ENCODE measurements at places on chromosomes 11 and 22. TPM values are rescaled to one million over a fixed set of nuclear protein-coding genes. Genes with fewer than 3 reads are reported as not detected.

RTN4RL2 gene
- total RNA-seq = not detected

FZD4 gene
- 77.6 TPM for total RNA-seq

DNA sequence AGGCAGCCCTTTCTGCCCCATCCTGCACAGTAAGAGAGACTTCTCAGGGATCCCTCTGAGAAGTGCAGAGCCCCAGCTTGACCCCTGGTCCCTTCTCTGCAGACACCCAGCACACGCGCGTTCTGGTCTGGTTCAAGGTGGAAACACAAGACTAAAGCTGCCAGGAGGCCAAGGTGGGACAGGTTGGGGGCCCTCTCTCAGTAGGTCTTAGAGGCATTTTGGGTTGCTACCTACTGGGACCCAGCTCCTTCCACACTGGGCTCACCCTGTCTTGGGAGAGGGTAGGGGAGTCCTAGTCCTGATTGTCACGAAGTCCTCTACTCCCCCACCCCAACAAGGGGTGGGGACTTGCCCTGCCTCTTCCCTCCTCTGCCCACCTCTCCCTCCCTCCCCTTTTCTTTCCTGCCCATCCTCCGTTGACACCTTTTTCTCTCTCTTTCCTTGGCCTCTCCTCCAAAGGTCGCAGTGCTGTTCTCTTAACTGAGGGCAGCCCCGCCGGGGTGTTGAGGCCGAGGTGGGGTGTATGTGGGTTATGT is 763 bp upstream of the SOX10 start:
- no peak for DNase-seq

DNA sequence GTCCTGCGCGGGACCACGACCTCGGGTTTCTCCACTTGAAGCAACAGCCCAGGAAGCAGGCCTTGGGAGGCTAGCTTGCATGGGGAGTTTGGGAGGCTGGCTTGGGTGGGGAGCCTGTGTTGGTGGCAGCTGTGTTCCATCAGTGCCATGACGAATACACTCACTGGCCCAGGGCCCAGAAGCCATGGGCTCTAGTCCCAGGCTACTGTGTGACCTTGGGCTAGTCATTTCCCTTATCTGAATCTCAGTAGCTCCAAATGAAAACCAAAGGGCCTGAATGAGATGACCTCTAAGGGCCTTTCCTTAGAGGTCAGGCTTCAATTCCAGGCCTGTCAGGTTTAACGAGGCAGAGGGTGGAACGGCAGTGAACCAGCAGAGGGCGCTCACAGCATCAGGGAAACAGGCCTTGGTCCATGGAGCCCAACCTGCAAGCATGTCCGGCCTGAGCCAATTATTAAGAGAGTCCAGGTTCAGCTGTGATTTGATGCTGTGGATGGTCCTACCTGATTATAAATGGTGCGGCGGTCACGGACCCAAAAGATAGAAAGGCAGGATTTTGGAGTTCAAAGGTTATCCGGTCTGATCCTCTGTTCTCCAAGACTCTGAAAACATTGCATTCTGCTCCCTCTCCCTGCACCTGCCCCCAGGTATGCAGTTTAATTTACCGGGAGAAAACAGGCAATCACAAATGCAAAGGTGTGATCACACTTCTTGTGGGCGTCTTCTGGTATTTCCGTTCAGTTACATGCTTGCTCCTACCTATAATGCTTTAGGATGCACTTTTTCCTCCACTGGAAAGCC is 15.9 kb downstream of the PTPN5 start:
- DNase-seq = no peak

DNA sequence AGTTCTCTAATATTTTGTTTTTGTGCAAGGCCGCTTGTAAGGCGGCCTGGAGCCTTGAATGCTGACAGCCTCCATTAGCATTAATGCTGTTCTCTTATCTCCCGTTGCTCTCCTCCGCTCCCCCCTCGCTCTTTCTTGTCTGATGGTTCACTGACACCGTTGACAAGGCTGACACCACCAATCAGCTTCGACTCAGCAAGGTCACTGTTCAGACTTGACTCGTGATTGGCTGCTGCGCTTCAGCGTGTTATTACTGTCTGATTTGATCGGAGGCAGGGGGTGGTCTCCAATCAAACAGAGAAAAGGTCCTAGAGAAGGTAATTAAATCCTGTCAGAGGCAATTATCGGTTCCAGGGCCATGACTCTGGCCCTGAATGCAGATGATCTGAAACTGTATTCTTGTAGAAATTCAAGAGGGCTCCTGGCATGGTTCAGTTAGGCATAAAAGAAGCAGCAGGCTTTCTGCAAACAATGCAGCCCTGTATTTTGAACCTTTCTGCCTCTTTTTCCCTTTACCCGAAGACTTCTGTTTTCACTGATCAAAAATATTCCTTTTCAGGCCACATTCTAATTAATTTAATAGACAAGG is 49.3 kb upstream of the MPPED2 start:
- DNase-seq = no peak

- DNase-seq = no peak
Observed at GRCh38 chr11:118939953-118940598, 14.3 kb upstream of the BCL9L start.

Measured in uterus (tissue), 4 donors.